Thyroid gland (tissue), 4 donors: ENCODE measurements at places on chromosomes 6 and 20.
A peak's percentile ranks its signal among the peaks of the same experiment; 100 is the strongest.

DNA sequence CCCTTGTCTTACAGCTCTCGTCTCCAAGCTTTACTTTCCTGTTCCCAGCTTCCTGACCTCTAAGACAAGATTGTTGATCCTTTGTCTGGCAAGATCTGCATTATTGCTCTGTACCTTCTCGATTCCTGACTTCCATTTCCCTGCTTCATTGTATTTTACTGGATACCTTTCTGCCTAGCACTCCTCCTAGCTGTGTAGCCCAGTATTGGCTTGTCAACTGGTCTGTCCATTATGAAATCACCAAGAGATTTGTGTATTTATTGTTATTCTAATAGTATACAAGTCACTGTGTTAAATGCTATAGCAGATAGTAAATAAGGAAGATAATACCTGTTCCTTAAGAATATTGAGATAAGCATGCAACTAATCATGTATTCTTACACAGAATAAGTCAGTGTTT lies 305.4 kb downstream of the CDKAL1 start:
- no peak for DNase-seq

- no peak for DNase-seq
Measured at GRCh38 chr6:71608646-71609045, 277.7 kb upstream of the RIMS1 start.

- no peak for DNase-seq
Measured at GRCh38 chr6:26604026-26604425, 7.3 kb downstream of the ABT1 start.

DNA sequence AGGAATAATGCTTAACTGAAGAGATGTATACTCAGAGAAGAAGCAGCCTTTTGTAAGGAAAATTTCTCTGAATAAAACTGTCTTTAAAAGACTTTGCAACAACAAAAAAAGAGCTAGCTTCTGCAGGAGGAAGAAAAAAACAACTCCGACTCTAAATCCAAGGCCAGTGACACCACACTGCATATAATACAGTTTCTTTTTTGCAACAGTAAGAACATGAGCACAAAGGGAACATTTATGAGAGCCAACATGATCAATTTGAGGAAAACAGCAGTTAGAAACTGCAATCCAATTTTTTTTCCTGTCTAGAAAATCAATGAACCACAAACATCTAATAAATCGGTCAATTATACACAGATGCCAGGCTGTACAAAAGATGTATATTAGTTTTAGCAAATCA lies 42.9 kb upstream of the UST start:
- DNase-seq: no peak

GRCh38 chr6:103783329-103783728 lies 1076.4 kb downstream of the HACE1 start:
- peak; percentile 18 for DNase-seq

DNA sequence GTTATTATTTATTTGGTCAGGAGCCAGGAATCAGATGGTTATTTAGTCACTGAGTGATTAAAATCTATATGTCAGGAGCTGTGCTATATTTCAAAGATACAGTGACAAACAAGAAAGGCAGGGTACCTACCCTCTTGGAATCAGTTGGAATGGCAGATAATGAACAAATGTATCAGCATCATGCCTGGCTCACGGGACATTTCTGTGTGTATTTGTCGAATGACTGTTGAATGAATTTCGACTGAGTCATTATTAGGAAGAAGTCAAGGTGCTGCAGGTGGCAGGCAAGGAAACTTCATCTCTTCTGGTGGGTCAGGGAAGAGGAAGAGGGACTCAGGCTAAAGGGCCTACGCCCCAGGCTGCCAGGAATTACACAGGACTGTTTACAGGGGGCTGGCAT lies 13.6 kb downstream of the PKIG start:
- no peak for DNase-seq

GRCh38 chr20:49603209-49603627 lies 35.3 kb upstream of the PTGIS start:
- DNase-seq: no peak

DNA sequence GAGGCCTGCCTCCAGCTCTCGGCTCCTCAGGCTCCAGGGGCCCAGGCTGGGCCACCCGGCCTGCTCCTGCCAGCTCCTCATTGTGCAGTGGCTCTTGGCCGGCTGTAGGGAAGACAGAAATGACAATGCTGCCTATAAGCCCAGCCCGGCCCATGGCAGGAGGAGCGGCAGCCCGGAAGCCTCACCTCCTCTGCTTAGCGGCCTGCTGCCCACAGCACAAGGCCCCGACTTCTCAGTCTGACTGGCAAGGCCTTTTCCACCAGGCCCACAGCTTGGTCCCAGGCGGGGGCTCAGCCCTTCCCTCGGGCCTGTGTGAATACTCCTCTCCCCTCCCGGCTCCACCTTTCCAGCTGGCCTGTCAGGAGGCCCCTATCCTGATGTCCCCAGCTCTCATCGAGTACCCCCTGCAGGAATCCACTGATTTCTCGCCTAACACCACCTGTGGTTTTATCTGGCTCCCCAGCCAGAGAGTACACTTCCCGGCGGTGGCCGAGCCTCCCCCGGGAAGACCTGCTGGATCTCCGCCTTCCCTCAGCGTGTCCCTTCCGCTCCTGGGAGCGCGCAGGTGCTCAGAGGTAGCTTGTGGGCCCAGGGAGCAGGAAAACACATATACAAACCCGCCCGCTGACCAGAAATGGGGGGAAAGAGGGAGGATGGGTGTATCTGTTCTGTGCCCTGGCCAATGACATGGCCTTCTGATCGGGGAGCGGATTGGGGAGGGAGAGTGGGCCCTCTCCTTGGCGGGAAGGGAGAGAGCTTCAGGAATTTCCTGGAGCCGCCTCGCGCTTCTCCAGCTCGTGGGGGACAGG lies 963 bp downstream of the DDRGK1 start:
- peak; percentile 43 for DNase-seq

GRCh38 chr6:31402324-31403282 lies 792 bp upstream of the MICA start:
- peak; percentile 54 for DNase-seq

DNA sequence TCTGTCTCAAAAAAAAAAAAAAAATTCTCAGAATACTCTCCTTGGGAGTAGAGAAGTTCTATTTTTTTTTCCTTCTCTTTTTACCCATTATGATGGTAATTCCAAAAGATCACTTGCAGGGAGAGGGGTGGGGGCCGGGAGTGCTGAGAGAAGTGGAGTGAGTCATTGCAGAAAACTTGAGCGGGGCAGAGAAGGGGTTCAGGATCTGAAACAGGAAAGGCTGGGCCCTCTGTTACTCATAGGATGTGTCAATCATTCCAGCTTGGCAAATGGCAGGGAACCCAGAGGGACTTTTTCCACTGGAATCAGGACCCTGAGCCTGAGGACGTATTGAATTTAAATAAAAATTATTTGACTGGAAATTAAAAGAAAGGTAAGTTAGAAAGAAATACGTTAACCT lies 111.4 kb upstream of the ARMC2 start:
- no peak for DNase-seq

DNA sequence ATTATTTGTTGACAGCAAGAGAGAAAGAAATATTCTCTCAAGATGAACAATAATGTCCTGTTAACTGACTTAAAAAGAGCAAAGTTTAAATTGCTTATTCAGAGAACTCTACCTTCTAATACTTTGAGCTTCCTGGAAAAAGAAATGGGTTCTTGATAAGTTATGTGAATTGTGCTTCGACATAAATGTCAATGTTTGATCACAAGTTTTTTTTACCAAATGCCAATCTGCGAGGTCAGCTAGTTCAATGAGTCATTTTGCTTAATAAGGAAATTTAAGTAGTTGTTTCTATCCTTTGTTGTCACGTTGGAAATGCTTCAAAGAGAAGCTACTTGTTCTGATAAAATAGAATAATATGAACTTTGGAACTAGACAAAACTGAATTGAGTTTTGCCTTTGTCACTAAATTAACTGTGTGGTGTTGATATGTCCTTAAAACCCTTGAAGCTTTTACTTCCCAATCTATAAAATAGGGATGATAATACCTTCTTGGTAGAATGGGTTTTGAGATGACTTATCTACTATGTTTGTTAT lies 642.1 kb upstream of the FLRT3 start:
- no peak for DNase-seq

- DNase-seq: no peak
Measured at GRCh38 chr6:111409430-111409829, 73.6 kb downstream of the REV3L start.

DNA sequence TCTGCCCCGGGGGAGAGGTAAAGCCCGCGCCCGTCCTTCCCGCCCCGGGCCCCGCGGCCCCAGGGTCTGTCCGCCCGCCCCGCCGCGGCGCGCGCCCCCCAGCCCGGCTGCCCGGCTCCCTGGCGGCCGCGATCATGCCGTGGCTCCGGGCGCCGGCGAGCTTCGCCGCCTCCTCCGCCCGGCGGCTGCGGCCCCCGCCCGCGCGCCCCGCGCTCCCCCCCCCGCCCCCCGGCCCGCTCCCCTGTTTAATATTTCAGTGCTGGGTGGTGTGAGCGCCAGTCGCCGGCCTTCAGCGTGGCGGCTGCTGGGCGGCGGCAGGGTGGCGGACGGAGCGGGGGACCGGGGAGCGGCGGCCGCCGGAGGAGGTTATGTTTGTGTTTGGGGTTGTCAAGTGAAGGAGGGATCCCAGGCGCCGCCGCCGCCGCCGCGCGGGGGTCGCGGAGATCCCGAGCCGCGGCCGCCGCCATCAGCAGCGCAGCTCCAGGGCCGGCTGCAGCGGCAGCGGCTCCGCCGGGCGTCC lies at the start of gene HIVEP1:
Gene HIVEP1, plus strand, starts transcription at position 275 of the 520 bp plus-strand sequence. CDS start 3,317 bp downstream, outside the sequence.
- peak; percentile 37 for DNase-seq

DNA sequence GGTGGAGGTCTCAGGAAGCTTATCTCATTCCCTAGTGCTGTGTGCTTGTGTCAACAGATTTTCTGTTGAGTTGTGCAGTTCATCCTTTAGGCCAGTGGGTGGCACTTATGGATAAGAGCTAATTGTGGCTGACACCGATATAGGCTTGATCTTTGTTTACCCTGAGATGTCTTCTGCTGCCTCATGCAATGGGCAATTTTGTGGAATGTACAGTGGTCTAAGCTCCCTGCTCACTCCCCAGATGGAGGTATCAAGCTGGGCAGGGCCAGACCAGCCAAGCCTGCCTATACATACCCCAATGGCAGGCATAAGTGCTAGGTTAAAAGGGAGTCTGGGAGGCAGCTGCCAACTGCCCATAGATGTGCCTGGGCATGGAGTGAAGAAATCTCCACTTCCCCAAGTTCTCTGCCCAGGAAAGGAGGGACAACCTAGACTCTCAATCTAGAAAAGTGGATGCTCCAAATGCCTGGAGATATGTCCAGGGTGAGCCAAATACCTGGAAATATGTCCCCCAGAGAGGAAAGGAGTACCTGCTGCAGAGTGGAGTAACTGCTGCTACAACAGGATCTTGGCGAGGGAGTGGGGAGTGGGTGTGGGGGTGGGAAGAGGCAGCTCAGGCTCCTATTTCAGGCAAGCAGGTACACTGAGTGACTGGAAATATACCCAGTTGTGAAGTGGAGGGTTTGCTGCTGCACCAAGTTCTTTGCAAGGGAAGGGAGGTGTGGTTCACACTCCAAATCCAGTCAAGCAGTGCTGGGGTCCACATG lies 53.2 kb upstream of the ARG1 start:
- DNase-seq: peak; percentile 56

- no peak for DNase-seq
Measured at GRCh38 chr6:41181566-41181965, 18.6 kb upstream of the TREM2 start.

GRCh38 chr6:33192105-33192646 lies at the start of gene COL11A2:
Gene COL11A2 (minus strand): TSS chr6:33192467. CDS start chr6:33192240, 227 bp downstream.
- peak; percentile 22 for DNase-seq

GRCh38 chr20:6622041-6622440 lies 145.4 kb upstream of the BMP2 start:
- no peak for DNase-seq

DNA sequence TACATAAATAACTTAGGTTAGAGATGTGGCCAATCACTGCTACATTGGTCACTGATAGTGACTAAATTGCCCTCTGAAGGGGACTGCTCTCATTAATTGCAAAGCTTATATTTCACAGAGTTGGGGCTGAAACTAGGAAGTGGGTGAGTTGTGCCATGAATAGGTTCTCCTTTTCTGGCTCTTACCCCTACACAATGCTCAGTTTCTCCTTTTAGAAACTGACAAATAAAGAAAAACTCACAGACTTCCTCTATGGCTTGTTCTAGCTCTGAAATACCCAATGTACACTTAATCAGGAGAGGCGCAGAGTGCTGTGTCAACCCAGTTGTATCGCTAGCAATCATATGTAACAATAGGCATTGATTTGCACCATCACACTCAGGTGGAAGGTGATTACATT lies 41.2 kb upstream of the PROKR2 start:
- no peak for DNase-seq

GRCh38 chr20:48772183-48772976 lies 55.4 kb downstream of the PREX1 start:
- peak; percentile 16 for DNase-seq

- DNase-seq: no peak
Measured at GRCh38 chr20:62792182-62792939, 3.9 kb upstream of the MRGBP start.

- DNase-seq: no peak
Measured at GRCh38 chr6:55825402-55826051, 49.9 kb downstream of the BMP5 start.

DNA sequence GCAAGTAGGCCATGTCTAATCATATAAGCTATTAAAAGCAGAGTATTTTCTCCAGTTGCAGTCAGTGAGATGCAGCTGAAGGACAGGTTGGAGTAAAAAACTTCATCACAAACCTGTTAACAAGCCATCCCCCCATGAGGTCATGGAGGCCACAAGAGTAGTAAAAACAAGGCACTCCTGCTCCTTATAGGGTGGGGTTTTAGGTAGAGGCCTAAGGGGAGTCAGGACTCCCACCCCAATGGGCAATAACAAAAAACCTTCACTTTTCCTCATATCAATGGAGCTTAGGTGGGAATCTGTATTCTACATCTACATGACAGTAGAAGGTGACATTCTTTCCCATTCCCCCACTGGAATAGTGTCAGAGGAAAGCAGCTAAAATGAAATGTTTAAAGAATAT lies 428.1 kb upstream of the KHDRBS2 start:
- DNase-seq: no peak

DNA sequence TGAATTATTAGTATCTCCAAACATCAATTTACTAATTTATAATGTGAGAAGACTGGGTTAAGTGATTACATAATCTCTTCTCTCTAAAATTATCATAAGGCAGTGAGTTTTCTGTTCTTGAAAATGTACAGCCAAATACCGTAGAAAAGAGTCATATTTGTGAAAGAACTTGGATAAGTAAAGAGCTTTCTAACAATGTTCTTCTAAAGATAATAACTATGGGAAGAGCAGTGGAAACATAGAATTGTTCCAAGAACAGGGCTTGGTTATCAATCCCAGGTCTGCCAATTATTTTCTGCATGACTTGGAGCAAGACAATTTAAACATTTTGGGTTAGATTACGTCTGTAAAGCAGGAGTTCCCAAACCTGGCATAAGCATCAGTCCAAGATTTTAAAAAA lies 198.1 kb upstream of the SGK1 start:
- DNase-seq: no peak

- no peak for DNase-seq
Measured at GRCh38 chr20:32888636-32889035, 29.9 kb downstream of the EFCAB8 start.

DNA sequence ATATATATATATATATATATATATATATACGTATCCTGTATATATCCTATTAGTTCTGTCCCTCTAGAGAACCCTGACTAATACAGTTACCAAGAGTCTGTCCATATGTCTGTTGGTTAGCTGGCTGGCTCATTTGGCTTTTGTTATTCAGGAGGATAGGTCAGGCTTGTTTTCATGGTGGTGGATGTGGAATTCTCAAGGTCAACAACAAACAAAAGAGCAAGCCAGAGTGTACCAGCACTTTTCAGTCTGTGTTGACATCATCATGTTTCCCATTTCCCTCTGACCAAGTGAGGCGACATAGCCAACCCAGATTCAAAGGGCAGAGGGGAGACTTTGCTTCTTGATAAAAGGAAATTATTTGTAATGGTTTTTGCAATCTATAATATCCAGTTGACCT lies 88.5 kb upstream of the PTCHD4 start:
- DNase-seq: no peak
